B cell (primary cell): ENCODE measurements at places on chromosomes 2 and 18. TPM values are rescaled to one million over a fixed set of nuclear protein-coding genes. Genes with fewer than 3 reads are reported as not detected.

GRCh38 chr2:178386986-178387597 is 63.9 kb downstream of the PRKRA start:
- H3K36me3 ChIP-seq: no peaks in the 10 kb centered on the region
- H3K27me3 ChIP-seq: no peaks in the 10 kb centered on the region
- no peak overlapping the region for H3K27ac ChIP-seq
- no peak overlapping the region for H3K4me3 ChIP-seq
- no peaks in the 10 kb centered on the region for H3K4me1 ChIP-seq
- DNase-seq: no peak

GRCh38 chr2:199777916-199778315 is 73.1 kb downstream of the FTCDNL1 start:
- no peaks in the 10 kb centered on the region for H3K36me3 ChIP-seq
- H3K4me1 ChIP-seq: no peaks in the 10 kb centered on the region
- DNase-seq: no peak
- H3K27ac ChIP-seq: no peak overlapping the region

GRCh38 chr2:15367715-15368114 is 193.4 kb downstream of the NBAS start:
- DNase-seq: no peak
- H3K27ac ChIP-seq: no peak overlapping the region
- H3K27me3 ChIP-seq: no peaks in the 10 kb centered on the region
- no peak overlapping the region for H3K4me3 ChIP-seq
- peaks cover 12% of the 10 kb centered on the region for H3K36me3 ChIP-seq

DNA sequence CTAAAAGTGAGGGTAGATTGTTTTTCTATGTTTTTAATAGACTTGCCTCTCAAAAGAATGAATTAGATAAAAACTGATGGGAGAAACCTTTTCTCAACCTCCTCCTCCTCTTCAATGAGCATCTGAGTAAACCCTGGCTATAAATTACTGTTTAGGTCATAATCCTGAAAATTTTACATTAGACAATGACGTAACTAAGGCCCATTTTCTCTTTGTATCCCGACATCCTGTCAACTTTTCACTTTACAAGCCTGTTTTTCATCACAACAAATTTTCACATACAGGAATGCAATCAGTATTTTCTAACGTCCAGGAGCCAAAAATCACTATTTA is 1.3 kb downstream of the SPIRE1 start:
- no peak overlapping the region for H3K4me3 ChIP-seq
- DNase-seq: no peak
- H3K4me1 ChIP-seq: peaks cover 11% of the 10 kb centered on the region
- peaks cover 36% of the 10 kb centered on the region for H3K27me3 ChIP-seq

Gene CHMP1B
- 52.2 and 55.4 TPM in 2 replicates for total RNA-seq

Gene PKDCC
- total RNA-seq: 0.20 TPM in 1 of 2 replicates, not detected in the other

Gene SPHKAP
- not detected in 2 replicates for total RNA-seq
